ENCODE measurements at places on chromosomes 2 and 18.

DNA sequence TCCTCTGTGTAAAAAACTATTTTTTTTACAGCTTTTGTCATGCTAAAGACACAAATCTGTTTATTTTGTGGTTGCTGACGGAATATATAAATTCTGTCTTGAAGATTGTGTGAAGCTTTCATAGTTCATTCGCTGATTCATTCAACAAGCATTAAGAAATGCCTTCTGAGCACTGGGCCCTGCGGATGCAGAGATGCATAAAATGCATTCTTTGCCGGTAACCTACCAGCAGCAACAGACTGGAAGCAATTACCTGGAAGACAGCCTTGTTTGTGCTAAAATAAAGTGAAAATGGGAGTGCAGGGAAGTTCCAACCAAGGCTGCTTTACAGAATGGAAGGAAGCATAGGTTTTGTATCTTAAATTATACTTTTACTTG is 119.7 kb downstream of the PMAIP1 start:
- no peak for DNase-seq

GRCh38 chr18:13893418-13893760 is 21.9 kb downstream of the MC2R start:
- DNase-seq: no peak

- no peak for DNase-seq
These were observed 104.0 kb downstream of the KCNE4 start for GRCh38 chr2:223155956-223156355.

GRCh38 chr2:7031547-7032245 is 114.5 kb downstream of the RNF144A start:
- no peak for DNase-seq

DNA sequence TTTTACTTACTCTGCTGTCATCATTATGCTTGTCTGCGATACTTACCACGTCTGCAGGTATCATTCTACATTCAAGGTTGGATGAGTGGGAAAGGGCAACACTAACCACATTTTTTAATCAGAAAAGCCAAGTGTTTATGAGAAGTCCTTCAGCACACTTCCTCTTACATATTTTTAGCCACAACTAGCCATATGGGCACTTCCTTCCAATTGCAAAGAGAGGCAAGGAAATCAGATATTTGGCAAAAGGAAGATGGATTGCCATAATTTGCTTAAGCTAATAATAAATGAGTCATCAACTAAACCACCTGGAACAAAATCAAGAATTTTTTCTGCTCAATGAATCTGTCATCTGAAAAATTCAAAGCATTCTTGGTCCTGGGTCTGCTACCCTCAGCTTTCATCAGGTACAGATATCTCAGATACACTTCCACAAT is 16.7 kb upstream of the MRO start:
- DNase-seq: no peak

DNA sequence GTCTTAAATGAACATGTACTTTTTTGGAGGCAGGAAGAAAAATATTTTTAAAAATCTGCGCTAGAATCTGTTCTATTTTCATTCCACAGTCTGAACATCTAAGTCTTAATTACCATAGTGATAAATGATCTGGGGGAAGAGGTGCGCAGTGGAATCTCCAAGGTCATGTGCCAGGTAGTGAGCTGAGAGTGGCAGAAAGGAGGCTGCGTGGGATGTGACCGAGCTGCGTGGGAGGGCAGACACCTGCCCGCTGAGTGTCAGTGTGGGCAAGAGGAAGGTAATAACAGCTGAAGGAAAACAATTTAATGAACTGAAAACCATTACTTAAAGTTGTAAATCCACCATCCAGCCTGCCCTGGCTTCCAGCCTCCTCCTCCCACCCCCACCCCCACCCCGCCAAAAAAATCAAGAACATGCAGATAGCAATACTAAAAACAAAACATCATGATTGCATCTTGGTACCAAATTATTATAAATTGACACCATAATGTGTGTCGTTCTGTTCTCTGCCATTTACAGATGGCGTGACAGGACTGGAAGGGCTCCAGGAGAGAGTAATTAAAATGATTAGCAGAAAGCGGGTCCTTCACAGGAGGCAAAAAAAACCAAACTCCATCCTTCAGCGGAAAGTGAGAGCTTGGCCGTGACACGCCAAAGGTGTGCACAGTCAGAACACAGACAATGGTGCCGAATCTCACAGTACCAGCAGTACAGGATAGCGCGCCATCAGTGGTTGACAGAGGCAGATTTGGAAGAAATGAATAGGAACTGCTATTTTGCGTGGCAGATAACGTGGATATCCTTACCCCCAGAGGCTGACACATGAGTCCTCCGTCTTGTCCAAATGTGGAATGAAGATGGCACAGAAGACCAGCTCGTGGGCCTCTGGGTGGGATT is 11.4 kb upstream of the DTNB start:
- DNase-seq: no peak

DNA sequence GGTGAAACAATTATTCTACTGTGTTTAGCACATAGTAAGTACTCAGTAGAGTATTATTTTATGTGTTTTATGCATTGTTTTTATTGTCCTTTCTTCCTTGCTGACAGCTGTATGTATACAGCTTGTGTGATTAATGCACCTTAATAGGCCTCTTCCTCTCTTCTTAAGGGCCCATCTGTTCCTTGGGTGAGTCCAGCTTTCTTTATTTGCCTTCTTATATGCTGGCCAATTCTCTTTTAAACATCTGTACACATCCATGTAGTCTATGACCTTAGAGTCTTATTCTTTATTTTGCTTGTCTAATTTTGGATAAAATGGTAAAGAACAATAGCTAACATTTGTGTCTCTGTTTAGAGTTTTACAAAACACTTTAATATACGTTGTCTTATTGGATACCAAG is 333.7 kb upstream of the MEIS1 start:
- no peak for DNase-seq

- DNase-seq: no peak
These were observed 47.5 kb downstream of the ASB18 start for GRCh38 chr2:236216711-236217110.

- DNase-seq: no peak
These were observed 118.9 kb upstream of the TANK start for GRCh38 chr2:161041356-161041755.

- DNase-seq: no peak
These were observed 27.7 kb downstream of the ITGA6 start for GRCh38 chr2:172455121-172455515.

- no peak for DNase-seq
These were observed 194.1 kb downstream of the SP3 start for GRCh38 chr2:173770947-173771678.

GRCh38 chr2:205321231-205321630 is 361.1 kb upstream of the NRP2 start:
- DNase-seq: no peak

DNA sequence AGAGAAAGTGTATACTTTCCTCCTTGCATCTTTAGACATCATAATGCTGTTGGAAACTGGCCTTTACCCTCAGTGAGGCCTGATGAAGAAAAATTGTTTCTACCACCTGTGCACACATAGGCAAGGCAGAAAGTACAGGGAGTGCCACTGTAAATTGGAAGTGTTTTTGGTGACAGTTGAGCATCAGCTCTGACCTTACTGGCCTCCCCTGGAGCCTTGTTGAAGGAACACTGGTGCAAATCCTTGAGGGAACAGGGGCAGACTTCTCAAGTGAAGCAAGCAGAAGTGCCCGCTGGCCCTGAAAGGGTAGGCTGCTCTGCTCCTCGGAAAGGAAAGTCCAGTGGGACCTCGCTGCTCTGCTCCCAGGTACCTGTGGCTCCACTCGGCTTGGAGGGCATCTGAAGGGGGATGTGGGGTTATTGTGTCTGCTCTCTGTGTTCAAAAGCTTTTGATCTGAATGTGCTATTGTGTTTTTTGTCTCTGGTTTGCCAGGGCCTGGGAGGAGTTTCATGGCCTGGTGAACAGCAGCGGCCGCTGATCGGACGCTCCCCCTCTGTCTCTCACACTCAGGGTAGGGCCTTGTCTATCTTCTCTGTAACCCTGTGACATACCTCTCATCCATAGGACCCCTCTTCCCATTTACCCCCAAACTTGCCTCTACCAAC is 23.4 kb downstream of the EIF4E2 start:
- no peak for DNase-seq

All from 8988T (cell line).